RPMI8226 (cell line): ENCODE measurements at places on chromosomes 1 and 21.

DNA sequence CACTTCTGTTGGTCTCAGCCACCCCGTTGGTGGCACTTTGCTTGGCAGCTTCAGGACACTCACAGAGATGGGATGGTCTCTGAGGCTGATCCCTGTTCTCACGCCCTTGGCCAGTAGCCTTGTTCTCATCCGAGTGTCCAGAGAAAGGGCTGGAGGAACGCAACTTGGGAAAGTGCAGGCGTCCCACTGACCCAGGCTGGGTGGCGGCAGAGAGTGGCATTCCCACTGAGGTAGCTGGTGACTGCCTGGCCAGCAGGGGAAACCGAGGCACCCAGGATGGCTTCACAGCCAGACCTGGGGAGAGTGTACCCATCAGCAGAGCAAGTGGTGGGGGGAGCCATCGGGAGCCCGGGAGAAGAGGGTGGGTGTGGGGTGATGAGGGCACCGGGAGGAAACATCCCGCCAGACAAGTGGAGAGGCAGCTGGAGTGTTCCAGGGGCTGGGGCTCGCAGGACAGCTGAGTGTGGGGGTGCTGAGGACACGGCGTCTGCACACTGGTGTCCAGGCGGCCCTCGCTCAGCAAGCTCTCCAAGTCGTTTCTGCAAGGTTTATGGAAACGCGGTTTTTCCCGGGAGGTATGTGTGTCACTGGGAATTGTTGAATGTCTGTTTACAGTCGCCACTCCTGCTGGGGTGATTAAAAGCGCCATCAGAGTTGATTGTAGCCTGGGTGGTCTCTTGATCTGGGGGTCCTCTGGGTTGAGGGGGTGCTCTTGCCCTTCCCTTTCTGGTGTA is 97.8 kb downstream of the SIK1 start:
- no peak for DNase-seq

DNA sequence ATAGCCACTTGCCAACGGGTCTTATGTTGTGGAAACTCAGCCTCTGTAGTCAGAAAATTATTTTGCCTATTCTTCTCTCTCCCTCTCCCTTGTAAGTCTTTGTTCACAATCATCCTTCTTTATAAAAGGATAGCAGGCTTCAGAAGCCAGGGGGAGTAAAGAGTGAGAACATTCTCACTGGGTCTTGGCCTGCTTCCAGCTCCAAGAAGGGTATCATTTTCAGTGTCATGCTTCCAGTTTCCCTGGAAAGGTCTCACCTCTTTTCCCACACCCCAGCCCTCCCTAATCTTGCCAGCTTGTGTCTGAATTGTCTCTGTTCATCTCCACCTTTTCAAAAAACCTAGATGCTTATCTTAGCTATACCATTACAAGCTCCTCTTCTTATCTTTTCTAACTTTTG is 346.2 kb upstream of the LRRC7 start:
- DNase-seq, result no peak

DNA sequence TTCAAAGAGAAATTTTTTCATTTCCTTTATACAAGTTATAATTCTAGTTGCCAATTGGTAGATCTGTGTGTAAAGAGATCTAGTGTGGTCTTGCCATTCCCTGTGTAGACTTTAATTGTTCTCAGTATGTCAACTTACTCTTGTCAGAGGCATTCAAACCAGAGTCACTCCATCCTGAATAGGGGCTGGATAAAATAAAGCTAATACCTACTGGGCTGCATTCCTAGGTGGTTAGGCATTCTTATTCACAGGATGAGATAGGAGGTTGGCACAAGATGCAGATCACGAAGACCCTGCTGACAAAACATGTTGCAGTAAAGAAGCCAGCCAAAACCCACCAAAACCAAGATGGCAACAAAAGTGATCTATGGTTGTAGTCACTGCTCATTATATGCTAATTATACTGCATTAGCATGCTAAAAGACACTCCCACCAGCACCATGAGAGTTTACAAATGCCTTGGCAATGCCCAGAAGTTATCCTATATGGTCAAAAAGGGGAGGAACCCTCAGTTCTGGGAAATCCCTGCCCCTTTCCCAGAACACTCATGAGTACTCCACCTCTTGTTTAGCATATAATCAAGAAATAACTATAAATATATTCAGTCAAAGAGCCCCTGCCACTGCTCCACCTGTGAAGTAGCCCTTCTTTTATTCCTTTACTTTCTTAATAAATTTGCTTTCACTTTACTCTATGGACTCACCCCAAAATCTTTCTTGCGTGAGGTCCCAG is 74.0 kb upstream of the ADAMTS5 start:
- no peak for DNase-seq

- DNase-seq, result no peak
These were observed 354.4 kb downstream of the SETD4 start for GRCh38 chr21:35705888-35706287.

DNA sequence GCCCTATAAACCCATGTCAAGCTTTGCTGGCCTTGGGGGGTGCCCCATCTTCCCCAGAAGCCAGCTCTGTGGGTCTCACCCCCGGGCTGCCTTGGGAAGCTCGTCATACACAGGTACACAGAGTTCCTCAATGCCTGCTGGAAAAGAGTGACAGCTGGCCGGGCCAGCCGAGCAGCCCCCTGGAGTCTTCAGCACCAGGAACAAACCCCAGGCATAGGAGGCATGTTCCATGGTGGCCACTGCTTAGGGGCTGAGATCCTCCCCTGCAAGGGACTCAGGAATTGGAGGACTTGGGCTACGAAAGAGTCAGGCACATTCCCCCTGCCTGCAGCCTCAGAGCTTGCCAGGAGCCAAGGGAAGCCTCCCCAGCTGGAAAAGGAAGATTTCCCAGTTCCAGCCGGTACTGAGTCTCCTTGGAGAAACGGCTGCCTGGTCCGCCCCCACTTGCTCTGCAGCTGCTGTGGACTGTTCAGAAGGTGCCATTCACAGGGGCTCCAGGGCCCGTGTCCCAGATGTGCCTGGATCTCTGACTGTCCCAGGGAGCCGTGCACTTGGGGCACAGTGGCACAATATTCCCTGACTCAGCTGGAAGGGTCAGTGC is 89.5 kb downstream of the STUM start:
- no peak for DNase-seq

DNA sequence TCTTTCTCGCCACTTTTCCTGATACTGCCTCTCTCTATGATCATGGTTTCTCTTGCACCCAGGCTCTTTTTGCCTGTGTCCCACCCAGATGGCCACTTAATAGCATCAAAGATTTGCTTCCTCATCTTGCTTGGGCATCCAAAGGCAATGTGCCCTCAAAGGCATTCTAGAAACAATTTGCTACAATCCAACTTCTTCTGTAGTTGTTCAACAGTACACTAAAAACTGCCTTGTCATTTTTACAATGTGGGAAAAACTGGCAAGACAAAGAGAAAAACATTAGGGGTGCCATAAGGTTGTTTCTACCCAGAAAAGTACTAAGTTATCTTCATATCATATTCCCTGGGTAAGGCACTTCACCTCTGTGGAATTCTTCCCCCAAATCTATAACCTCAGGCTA is 16.5 kb upstream of the KLF18 start:
- no peak for DNase-seq

GRCh38 chr1:38815903-38816627 is 43.5 kb downstream of the RRAGC start:
- DNase-seq, result peak; percentile 25

- peak; percentile 80 for DNase-seq
These were observed 35.5 kb downstream of the C21orf91 start for GRCh38 chr21:17783481-17784179.

DNA sequence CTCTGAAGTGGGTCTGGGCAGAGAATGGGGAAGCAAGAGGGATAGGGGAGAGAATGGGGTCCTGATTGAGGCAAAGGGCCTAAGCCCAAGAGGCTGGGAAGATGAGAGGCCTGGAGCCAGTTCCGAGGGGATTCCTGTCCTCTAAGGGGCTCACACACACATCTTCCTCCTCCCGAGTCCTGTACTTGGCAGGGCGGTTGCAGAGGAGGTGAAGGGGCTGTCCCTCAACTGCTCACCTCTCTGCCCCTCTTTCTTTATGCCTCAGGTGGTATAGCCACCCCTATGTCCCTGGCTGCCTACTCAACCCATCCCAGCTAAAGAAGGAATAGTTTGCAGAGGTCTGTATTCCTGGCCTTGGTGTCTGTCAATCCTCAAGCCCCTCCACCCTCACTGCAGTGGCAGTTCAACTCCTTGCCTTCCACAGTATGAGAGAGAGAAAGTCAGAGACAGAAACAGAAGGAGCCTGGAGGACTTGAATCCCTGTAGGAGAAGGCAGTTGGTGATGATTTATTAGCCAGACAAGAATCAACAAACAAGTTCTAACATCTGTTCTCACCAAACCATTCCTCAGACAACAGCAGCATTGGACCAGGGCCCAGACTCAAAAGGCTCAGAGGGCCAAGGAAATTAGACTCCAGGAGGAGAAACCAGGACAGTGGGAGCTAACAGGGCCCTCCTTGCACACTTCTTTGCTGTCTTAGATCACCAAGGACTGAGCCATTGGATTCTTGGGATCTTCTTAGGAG is 10.7 kb downstream of the SH2D2A start:
- no peak for DNase-seq

DNA sequence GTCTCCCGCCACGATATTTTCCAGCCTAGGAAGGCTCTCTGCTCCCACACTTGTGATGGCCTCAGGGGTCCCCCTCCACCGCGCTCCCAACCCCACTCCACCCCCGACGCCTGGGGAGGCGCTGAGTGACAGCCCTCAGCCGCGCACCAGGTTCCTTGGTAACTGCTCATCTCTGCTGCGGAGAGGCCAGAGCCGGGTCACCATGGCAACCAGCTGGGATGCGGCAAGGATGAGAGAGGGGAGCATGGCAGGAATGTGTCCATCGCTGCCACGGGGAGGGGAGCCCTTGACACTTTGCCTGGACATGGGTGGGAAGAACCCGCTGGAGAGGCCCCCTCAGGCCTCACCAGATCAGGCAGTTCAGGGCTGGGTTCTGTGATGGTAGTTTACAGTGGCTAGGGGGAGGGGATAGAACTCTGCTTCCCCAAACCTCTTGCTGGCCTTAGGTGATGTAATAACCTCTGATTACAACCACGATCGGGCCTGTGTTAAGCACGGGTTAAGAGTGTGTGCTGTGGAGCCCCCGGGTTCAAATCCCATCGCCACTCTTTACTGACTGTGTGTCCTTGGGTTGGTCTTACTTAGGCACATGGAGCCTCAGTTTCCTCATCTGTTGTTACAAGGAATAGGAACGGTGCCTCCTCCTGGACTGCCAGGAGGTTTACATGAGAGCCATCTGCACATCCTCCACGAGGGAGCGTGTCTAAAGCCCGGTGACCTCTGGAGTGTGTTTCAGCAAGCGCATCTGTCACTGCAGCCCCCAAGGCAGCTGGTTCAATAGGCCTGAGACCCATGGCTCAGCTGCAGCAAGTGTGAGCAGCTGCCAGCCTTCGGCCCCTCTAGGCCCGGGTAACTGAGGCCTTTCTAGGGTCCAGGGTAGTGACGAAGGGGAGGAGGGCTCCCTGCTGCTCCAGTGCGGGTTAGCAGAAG is 6.3 kb downstream of the KIF17 start:
- DNase-seq, result no peak

DNA sequence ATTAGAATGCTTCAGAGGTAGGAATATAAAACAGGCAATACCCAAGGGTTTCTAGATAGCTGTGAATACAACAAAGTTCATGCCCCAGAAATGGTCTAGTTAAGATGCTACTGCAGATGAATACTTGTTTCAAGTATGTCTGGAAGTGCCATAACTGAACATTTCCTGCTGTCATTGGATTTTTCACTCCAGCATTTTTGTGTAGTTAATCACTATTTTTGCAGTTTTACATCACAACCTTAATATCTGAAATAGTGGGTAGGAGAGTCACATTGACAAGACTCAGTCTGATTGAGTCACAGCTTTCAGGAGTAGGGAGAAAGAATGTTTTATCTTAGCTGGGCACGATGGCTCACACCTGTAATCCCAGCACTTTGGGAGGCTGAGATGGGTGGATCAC is 126.4 kb upstream of the C1orf21 start:
- DNase-seq, result no peak

- no peak for DNase-seq
These were observed 55.8 kb downstream of the VANGL1 start for GRCh38 chr1:115697619-115698018.

- no peak for DNase-seq
These were observed 10.7 kb downstream of the AMPD2 start for GRCh38 chr1:109630081-109630897.

DNA sequence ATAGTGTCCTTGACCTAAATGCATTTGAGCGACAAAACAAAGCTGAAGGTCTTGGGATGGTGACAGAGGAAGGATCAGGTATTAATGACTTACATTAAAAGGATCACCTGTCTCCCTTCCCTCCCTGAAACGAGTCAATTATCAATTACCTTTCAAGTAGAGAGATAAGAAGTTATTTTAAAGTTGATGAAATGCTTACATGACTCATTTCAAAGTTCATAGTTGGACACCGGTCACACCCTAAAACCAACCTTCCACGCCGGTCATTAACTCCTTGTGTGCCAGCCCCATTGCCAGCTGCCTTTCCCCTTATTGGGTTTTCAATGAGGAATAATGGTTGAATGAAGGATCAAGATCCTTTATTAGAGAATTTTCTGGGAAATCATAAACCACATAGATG is 129.8 kb downstream of the ZP4 start:
- no peak for DNase-seq

- DNase-seq, result no peak
These were observed 2.2 kb upstream of the C1orf162 start for GRCh38 chr1:111471538-111471937.

GRCh38 chr1:161021970-161022353 is 1.0 kb upstream of the F11R start:
- DNase-seq, result no peak

DNA sequence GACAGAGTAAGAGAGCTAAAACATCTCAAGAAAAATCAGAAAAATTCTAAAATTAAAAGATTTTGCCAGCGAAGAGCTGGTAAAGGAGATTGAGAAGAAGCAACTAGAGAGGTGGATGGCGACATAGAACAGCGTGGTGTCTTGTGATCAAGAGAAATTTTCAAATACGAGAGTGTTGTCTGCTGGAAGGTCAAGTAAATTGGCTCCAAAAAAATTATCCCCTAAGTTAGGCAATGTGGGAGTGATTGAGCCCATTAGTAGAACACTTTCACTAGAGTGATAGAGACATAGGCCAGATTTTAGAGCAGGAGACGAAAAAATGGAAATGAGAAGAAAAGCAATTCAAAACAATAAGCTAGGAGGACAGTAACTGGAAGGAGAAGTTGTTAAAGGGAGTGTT is 94.3 kb upstream of the MPC2 start:
- DNase-seq, result no peak

DNA sequence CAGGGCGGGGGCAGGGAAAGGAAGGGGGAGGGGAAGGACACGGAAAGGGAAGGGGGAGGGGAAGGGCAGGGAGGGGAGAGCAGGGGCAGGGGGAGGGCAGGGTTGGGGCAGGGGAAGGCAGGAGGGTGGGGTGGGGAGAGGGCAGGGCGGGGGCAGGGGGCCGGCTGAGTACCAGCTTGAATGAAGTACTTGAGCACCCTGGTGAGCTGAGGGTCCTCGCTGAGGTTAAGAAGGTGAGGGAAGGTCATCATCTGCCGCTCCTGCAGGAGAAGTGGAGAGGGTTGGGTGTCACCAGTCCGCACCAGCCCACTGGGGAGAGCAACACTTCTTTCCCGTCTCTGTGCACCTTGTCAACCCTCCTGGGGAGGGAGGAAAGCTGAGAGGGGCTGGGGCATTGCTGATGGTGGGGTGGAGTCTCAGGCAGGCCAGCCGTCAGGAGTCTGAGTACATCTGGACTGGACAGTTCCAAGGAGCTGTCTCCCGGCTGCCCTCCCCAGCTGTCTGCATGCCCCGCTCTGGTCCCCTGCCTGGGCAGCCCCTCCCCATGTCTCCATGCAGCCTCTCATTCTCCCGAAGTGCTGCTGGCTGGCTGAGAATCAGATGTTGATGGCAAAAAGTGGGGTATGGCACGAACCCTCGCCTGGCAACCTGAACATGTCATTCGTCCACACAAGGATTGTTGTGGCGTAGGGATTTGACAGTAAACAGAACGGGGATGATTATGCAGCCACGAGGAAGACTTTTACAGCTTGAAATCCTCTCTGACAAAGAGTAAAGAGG is 70.0 kb downstream of the SCCPDH start:
- DNase-seq, result no peak
